ENCODE measurements at places on chromosomes 12 and 14.

GRCh38 chr12:20475542-20475941 lies 107.2 kb downstream of the PDE3A start:
- DNase-seq, result no peak

DNA sequence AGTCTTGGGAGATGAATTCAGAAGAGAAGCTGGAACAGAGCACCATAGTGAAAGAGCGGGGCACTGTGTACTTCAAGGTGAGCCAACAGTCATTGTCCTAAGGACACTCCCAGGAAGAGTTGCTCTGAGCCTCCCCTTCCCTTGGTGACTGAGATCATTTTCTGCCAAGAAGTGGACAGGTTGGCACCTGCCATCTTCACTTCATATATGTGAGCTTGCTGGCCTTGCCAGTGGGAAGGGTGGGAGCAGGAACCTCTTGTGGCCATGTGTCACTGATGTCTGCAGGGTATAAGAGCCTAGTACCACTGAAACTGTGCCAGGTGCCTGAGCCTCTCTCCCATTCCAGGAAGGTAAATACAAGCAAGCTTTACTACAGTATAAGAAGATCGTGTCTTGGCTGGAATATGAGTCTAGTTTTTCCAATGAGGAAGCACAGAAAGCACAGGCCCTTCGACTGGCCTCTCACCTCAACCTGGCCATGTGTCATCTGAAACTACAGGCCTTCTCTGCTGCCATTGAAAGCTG lies 5.3 kb downstream of the FKBP4 start:
- no peak for DNase-seq

DNA sequence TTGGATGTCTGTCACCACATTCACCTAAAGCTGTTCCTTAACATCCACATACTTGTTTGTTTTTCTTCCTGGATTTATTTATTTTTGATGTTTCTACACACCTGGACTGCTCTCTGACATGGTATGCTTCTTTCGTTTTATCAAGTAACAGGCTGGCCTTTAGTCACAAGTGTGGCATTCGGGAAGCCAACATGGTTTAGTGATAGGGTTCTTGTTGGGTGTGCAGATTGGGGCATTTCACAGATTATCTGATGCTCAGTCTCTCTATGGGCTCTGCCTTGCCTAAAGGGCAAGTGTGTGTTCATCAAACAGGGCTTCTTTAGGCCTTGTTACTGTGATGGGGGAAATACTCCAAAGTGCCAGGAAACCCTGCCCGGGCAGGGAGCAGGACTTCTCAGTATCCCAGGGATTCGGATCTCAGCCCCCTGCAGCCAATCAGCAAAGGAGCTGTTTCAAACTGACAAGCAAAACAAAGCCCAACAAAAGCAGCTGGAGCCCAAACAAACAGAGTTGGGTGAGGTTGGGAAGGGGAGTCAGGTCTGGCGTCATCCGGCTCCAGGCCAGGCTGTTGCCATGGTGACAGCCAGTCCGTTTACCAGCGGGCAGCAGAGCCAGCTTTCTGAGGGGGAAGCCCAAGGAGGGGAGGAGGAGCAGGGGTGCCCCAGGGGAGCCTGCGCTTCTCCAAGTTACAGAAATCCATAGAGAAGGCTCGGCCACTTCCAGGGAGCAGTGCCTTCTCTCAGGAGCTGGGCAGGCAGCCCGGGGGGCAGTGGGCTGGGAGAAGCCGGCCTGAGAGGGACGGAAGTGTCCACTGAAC lies 31.9 kb downstream of the FOS start:
- DNase-seq, result no peak

- DNase-seq, result no peak
Observed at GRCh38 chr14:84336433-84336832, 1193.5 kb upstream of the FLRT2 start.

- no peak for DNase-seq
Observed at GRCh38 chr12:89789862-89790261, 81.2 kb upstream of the ATP2B1 start.

GRCh38 chr14:99522457-99522891 lies 41.3 kb downstream of the CCNK start:
- no peak for DNase-seq

DNA sequence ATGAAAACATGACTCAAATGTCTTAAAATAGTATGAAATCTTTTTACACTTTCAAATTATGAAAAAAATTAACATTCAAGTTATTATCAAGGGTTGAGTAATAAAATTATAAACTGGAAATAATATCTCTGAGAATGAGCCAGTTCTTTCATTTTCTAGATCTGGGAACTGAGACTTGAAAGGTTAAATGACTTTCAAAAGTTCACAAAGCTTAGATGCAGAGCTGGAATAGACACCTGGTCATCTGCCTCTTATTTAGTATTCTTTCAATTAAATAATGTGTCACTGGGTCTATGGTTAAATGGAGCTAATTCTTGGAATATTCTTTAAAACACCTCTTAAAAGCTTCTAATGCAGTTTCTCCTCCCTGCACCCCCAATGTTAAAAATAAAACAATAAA lies 86.6 kb downstream of the CDK17 start:
- no peak for DNase-seq

DNA sequence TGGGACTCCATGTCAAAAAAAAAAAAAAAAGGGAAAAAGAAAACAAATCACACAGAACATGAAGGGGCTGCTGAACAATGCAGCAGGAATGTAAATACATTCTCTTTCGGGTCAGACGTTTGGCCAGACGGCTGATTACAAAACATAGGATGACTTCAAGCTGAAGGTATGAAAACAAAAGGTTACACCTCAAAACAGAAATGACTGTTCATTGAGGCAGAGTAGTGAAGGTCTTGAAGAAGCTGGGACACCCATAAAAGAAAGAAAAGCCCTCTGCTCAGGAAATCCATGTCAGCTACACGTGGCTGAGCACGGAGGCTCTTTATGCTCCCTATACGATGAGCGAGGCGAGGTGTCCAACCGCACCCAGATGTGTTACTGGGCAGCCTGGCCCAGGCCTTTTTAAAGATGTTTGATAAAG lies 37.7 kb downstream of the FGD4 start:
- DNase-seq, result no peak

DNA sequence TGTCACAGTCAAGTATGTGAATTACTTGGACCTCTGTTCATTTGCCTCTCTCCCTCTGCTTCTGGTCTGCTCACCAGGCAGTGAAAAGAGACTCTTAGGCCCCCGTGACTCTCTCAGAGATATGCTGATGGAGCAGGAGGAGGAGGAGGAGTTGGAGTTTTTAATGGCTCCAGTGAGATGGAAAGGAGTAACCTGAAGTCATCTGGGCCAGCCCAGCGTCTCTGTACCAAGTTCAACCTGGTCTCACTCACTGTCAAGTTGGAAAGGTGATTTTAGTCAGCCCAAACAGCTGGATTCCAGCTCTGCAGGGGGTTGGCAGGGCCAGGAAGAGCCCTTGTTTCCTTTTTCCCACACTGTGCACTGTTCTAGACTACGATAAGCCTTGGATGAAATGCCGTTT lies 48.6 kb downstream of the SH2B3 start:
- DNase-seq, result no peak

DNA sequence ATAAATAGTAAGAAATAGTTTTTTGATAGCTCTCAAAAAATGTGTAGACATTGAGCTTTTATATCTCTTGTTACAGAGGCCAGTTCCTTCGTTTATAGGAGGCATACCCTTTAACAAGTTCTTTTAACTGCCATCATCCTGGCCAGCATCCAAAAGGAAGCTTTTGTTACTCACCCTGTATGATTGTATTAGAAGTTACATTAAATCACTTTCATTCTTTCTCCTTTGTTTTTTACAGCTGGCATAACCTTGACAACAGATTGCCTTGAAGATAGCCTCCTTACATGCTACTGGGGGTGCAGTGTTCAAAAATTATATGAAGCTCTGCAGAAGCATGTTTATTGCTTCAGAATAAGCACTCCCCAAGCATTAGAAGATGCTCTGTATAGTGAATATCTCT lies 20.1 kb downstream of the CGRRF1 start:
- no peak for DNase-seq

DNA sequence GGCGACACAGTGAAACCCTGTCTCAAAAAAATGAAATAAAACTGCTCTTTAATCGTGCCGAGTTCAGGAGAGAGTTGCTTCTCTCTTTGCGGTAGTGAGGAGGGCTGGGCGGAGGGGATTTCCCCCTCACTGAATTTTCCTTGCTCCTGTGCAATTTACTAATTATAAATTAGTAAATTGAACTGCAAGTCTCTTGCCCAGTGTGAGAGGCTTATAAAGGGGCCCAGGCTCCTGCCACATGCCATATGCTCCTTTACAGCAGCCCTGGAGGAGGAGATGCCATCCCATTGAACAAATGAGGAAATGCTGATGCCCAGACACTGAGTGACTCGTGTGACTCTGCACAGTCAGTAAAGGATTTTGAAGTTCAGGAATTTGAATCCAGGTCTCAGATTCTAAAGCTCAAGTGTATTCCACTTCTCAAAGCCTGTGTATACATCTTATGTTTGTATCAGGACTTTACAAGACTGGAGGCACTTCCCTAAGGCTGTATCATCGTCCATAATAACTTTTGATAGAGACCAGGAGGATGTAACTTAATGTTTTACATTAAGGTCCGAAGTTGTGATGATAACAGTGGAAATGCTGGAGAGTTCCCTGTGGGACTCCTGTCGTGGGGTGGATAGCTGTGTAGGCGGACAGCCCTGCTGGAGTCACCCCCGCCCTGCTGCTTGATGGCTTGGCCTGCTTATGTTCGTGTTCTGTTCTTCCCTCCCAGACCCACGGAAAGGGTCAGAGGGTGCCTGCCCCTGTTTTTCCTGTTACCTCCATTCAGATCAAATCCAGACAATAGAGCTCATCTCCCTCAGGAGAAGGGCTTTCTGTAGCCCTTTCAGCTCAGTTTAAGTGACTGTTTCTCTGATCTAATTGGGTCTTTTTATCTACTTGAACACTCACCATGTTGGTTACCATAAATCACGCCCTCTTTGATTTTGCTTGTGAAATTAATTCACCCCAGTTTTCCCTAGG lies 13.9 kb downstream of the PELI2 start:
- DNase-seq, result no peak

DNA sequence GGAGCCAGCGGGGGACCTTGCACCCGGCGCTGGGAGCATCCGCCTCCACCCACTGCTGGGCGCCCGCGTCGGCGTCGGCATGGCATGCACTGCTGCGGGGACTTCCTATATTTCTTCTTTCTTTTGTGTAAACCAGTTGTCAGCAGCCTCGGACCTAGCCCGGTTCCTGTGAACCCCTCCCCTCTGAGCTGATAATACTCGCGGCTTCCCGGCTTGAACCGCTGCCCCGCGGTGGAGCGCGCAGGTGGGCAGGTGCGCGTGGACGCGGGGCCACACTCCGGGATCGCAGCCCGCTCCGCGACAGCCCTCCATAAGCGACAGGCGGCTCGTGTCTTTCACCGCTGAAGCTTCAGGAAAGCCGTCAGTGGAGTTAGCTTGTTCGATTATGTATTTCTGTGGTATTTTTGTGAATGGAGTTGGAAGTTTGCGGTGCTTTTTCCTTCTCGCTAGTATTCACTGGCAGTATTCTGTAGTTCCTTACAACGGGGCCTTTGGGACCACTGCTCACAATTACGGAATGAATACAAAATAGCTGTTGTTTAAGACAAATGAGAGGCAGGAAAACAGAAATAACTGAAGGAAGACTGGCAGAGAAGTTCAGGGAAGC lies 870 bp downstream of the BMAL2 start:
- no peak for DNase-seq

GRCh38 chr12:56709759-56710376 lies 15.2 kb downstream of the NACA start:
- DNase-seq, result no peak
